GM12892 (cell line): ENCODE measurements at places on chromosomes 1 and 21.

DNA sequence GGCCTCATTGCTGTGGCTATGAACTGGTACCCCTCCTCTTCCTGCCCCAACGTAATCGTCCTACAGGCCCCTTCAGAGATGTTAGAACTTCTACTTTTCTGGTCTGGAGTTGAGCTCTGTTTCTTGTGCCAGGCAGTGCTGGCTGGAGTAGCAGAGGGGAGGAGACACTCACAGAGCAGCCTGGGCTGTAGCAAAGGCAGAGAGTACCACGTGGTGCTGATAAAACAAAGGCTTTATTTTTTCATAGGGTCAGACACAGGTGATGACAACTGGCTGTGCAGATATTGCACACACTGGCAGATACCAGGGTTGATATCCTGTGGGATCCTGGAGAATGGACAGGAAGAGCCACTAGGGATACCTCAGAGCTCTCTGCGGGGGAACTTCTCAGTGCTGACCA is 23.2 kb downstream of the CRCT1 start:
- DNase-seq = no peak

DNA sequence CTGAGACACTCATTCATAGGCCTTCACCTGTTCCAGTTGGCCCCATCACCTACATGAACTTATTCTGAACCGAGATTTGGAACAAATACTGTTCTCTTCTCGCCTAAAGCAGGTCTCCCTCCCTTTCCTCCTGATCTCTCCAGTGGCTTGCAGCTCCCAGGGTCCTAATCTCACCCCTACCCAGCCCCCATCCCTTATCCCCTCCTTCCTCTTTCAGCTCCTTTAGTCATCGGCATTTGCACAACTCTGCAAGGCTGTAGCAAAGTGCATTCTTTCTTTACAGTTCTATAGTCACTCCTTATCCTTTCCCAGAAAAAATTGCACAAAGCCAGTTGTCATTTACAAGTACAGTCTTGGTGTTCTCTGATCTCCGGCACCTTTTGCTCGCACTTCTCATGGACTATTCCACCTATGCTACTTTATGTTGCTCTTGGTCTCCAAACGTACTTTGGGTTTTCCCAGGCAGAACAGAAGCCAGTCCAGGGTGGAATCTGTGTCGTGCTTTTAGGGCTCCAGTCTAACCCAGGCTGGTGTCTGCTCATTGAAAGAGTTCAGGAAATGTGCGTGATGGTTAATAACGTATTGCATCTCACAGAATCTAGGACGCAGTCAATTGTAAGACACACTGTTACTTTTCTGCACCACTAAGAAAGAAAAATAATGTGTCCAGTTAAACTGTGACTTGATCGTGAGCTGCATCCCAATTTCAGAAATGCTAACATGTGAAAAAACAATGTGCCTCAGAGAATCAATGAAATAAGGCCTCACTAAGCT is 965 bp downstream of the ABCA4 start:
- no peak for DNase-seq

GRCh38 chr1:240658312-240658960 is 46.5 kb upstream of the GREM2 start:
- no peak for DNase-seq

- DNase-seq = no peak
Measured at GRCh38 chr1:80170811-80171485, 1164.4 kb upstream of the ADGRL4 start.

- DNase-seq = no peak
Measured at GRCh38 chr1:56508523-56508983, 70.8 kb downstream of the PLPP3 start.

DNA sequence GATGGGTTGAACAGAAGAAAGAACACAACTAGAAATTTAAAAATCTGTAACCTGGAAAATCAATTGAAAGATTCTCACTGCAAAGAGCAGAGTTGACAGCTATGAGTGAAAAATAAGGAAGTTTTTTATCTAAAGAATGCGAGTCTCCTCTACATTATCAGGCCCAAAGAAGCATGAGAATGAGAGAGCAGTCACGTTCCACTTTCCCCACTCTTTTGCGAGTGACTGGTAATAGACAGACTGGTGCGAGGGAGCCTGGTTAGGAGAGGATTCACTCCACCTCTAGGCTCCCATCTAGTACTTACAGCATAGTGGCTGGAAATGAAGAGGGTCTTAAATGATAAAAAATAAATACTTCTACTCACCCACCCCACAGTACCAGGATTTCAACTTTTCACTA is 52.0 kb downstream of the PRDX6 start:
- no peak for DNase-seq

GRCh38 chr1:48055876-48056764 is 58.9 kb upstream of the TRABD2B start:
- DNase-seq = no peak

GRCh38 chr1:169052727-169053126 is 53.8 kb upstream of the ATP1B1 start:
- no peak for DNase-seq

DNA sequence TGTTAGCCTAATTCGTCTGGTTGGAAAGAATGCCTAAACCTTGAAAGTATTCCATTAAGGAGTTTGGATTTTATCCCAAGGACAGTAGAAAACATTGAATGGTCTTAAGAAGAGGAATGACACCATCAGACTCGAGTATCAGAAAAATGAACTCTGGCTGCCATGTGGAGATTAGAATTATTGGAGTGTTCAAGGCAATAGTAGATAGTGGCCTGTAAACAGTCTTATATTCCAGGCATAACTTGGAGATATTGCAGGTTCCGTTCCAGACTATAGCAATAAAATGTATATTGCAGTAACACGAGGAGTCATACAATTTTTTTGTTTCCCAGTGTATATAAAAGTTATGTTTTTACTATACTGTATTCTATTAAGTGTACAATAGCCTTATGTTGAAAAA is 130.9 kb downstream of the GDAP2 start:
- DNase-seq = no peak

GRCh38 chr1:157600236-157600635 is 2.4 kb upstream of the FCRL4 start:
- DNase-seq = no peak

GRCh38 chr1:36553591-36554322 is 71.0 kb upstream of the CSF3R start:
- peak; percentile 44 for DNase-seq

GRCh38 chr1:170800265-170800664 is 135.1 kb upstream of the MROH9 start:
- DNase-seq = no peak

DNA sequence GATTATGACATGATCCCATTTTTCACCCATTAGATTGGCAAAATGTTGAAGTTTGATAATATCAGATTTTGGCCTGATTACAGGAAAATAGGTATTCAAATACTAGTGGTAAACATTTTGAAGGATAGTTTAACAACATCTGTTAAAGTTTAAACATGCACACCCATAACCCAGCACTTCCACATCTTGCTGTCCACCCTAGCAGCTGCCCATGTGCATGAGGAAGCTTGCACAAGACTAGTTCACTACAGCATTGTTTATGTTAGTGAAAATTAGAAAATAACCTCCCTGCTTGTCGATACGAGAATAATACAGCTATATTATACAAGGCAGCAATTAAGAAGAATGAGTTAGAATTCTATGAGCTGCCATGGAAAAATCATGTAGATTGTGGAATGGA is 127.6 kb downstream of the C1orf21 start:
- DNase-seq = no peak

DNA sequence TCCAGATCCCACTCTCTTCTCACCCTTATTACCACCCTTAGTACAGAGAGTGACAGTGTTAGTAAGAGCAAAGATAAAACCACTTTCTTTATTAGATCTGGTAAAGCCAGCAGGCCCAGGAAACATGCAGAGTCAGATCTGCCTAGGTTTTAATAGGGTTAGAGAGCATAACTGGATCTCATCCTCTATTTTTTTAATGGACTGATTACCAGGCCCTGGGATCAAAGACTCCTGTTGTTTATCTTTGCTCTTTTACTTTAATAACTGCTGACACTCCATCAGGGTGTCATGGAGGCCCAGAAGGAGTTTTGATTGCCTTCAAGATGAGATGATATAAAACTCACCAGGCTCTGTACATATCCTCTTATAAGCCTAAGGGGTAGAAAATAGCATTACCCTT is 45.3 kb upstream of the RGS5 start:
- no peak for DNase-seq

GRCh38 chr1:242224461-242224860 is 225.6 kb upstream of the MAP1LC3C start:
- DNase-seq = no peak

DNA sequence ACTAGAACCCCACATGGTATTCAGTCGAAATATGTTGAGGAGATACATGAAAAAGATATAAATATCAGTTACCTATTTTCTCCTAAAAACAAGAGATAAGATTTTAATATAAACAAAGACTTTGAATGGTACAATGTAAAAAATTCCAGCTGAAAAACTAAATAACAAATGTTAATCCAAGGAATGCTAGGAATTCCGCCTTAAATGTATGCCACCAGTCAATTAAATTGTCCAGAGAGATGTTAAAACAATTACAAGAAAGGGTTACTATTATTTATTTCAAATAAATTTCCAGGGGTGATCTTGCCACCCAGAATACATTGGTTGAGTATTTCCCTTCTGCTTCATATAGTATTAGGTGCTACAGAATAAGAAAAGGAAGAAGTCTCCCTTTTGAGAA is 4.2 kb downstream of the ADSS2 start:
- DNase-seq = no peak

- no peak for DNase-seq
Measured at GRCh38 chr1:169149555-169150286, 43.2 kb downstream of the ATP1B1 start.

DNA sequence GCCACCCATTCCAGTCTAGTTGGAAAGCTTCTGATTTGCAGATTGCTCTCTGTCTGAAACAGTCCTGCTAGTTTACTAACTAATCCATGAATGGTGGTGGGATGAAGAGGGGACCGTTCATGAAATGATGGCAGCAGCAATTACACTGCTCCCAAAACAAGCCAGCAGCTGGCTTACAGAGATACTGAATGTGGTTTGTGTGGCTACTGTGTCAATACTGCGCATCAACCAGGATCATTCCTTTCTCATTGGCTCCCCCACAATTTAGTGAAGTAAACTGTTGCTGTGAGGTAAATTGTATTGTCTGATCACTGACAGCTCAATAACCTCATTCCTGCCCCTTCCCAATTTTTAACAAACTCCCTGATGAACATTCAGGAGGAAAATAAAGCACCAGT is 191.3 kb upstream of the LMO4 start:
- no peak for DNase-seq
